ENCODE measurements at places on chromosomes 6 and 20.

- DNase-seq, result no peak
Observed at GRCh38 chr20:6471110-6471647, 296.3 kb upstream of the BMP2 start.

DNA sequence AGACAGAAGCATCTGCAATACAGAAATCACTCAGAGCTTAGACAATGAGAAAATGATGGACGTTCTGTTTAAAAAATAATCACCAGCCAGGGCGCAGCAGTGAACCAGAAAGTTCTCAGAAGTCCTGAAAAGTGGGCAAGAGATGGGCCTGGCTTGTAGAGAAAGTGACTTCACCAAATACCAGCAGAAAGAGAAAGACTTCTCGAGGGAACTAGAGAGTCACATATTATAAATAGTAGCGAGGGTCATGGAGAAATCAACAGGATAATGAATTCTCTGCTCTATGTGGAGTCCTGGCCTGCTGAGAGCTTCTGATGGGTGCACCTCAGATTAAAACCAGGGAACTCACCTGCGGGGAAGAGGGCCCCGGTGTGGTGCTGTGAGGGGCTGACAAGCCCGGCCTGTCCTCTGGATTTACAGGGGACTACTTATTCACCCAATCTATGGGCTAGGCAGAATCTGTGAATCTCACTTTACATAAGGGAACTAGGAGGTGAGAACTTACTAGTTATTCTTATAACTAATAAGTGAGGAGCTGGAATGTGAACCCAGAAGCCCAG, 5.6 kb upstream of the RAMACL start:
- no peak for DNase-seq

GRCh38 chr6:170306324-170307079, at the start of gene FAM120B:
Gene FAM120B (plus strand): TSS chr6:170306758. CDS start chr6:170317391, 10,633 bp downstream.
- peak; percentile 35 for DNase-seq

- no peak for DNase-seq
Observed at GRCh38 chr20:53814060-53814459, 220.4 kb upstream of the ZNF217 start.

DNA sequence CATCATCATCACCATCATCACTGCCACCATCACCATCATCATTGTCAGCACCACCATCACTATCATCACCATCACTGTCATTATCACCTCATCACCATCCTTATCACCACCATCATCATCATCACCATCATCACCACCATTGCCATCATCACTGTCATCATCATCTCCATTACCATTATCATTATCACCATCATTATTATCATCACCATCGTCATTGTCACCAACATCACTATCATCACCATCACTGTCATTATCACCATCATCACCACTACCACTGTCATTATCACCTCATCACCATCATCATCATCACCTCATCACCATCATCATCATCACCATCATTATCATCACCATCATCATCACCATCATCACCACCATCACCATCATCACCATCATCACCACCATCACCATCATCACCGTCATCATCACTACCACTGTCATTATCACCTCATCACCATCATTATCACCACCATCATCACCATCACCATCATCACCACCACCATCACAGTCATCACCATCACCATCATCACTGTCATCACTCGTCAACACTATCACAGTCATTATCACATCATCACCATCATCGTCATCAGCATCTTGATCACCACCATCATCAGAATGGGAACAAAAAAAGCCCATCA, 191.1 kb downstream of the TTLL2 start:
- DNase-seq, result no peak

Data from NCI-H2081 treated with DMSO at 0.1 percent for 48 hours (cell line).